ENCODE measurements at places on chromosomes 6 and 20.

DNA sequence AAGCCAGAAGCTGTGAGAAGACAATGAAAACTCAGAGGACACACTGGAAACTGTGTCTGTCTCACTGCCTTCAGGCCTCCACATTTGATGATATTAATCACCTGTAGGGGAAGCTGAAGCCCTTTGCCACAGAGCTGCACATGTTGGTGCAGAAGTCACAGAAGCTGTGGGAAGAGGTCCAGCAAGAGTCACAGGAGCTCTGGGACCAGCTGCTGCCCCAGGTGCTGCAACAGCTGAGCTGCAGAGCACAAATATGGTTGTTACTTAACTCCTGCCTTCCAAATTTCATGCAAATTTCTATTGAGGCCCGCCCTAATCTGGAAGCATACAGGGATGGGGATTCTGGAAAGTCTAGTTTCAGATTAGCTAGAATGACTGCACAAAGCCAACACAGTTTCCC is 169.3 kb downstream of the OGFRL1 start:
- DNase-seq: no peak

DNA sequence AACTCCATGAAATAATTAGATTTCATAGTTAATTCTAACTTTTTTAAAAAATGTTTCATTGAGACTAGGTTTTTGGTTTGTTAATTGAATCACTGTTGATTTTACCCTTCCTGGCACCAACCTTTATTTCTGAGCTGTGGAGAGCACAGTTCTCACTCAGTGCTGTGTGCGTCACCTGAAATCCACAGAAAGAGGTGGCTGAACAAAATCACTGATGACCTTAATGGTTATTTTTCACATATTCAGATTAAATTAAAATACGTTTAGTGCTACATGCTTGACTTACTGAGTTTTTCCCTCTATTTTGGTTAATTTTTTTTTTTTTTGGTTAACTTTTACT is 89.4 kb downstream of the SLC16A10 start:
- no peak for DNase-seq

DNA sequence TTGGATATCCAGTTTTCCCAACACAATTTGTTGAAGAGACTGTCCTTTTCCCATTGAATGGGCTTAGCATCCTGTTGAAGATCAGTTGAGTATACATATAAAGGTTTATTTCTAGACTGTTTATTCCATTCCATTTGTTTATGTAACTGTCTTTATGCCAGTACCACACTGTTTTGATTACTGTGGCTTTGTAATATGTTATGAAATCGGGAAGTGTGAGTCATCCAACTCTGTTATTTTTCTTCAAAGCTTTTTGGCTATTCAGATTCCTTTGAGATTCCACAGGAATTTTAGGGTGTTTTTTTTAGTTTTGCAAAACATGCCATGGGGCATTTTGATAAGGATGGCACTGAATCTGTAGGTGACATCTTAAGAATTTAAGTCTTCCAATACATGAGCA is 188.3 kb downstream of the BMP7 start:
- DNase-seq: no peak

DNA sequence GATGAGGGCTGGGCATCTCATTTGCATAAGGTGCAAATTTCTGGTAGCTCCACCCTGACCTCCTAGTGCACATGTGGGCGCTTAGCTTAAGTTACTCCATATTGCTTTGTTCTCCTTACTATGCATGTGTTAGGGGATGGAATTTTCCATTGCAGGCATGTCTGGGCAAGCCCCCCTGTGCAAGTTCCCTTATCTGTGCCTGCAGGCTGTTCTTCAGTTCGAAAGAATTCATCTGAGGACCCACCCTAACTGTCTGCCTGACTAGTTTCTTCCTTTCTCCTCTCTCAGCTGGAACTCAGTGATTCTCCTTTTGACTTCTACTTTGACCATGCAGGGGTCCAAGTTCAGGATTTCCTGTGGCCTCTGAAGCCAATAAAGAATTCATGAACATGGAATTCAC is 30.2 kb downstream of the CCDC170 start:
- DNase-seq: no peak

DNA sequence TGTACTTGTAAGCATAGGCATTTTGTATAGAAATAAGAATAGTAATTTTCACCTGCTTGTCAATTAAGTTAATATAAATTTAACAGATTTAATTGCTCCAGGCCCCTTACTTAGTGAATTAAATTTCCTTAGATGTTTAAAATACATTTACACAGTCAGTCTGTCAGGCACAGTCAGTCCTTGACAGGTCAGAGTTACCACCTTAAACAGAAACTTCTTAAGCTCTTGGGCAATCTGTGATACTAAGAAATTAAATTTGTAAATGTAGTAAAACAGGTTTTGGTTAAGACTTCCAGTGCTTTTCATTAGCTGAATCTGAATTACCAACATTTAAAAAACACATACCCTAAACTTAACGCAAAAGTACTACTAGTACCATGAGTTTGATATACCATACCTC is 15.9 kb downstream of the PTPRA start:
- DNase-seq: no peak
